Activated naive CD8-positive, alpha-beta T cell treated with anti-CD3 and anti-CD28 coated beads, Interleukin-2, amount 50 U/mL, for 16 hours (primary cell): ENCODE measurements at places on chromosomes 2 and 18.

GRCh38 chr2:179911569-179911968, 50.2 kb upstream of the ZNF385B start:
- no peak for DNase-seq

- no peak for DNase-seq
These were observed 73.5 kb upstream of the SERTAD2 start for GRCh38 chr2:64727013-64727767.

- no peak for DNase-seq
These were observed 104.9 kb downstream of the EIPR1 start for GRCh38 chr2:3272761-3273160.

DNA sequence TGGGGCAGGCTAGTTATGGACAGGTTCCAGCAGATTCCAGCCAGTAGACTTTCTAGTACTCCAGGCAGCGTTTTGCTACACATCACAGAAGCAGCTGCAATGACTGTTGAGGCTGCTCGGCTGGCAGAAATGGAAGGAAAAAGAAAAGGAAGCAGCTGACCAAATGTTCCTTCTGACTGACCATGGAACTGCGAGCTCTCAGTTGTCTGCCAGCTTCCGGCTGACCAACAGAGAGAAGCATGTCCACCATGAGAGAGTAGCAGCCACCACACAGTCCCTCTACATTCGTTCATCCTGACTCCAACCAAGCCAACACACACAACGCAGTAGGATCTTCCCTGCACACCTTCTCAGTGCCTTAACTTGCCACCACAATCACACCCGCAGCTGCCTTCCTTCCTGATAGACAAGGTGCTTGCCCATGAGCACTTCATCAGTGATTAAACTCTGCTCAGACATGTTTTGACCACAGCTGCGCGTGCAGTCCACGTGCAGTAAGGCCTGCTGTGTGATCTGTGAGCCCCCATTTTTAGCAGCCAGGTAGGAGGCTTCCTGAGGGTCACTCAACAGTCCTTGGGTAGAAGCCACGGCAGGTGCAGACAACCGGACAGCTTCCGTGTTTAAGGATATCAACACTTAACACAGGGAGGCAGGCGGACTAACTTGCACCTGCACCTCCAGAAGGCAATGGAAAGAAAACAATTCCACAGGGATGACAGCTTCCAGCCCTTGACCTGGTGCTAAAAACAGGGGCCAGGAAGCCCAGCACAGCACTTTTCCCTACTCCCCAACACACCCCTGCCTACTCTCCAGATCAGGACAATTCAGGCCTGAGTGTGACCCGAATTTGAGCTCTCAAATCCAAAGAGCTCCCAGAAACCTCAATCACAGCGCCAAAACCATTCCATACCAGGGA, 996 bp downstream of the TGFBRAP1 start:
- no peak for DNase-seq

DNA sequence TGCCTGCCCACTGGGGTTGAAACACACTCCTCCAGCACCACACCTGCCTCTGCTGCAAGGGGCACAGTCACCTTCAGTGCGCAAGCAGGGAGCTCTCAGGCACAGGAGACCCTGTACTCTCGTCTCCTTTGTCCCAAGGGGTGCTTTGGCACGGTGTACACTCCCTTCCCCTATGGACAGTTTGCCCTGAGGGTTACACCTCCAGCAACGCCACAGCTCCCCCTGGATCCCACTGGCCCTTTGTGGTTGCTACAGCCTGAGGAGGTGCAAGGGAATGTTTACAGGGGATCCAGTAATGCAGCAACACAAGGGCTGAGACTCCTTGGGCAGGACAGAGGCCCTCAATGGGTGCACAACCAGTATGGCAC, 45.2 kb upstream of the FAM117B start:
- no peak for DNase-seq

DNA sequence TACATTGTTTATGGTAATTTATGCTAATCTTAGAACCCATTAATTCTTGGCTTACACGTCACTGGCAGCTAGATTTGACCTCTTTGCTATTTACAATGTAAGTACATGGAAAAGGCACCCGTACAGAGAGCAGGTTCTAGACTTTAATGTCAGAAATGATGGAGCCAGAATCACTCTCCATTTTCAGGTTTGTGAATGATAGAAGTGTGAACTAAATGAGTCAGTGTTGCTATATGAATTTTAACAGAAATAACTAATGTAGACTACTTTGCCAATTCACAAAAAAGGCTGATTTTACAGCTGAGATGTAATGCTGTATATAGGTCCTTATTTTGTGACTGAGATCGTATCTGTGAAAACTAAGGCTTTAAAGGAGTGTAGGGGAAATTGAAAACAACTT, 214.6 kb downstream of the LDLRAD4 start:
- DNase-seq = no peak

GRCh38 chr2:176104316-176105077, 2.6 kb upstream of the HOXD11 start:
- DNase-seq = no peak

GRCh38 chr18:71583252-71583651, 960.9 kb downstream of the CBLN2 start:
- DNase-seq = no peak

DNA sequence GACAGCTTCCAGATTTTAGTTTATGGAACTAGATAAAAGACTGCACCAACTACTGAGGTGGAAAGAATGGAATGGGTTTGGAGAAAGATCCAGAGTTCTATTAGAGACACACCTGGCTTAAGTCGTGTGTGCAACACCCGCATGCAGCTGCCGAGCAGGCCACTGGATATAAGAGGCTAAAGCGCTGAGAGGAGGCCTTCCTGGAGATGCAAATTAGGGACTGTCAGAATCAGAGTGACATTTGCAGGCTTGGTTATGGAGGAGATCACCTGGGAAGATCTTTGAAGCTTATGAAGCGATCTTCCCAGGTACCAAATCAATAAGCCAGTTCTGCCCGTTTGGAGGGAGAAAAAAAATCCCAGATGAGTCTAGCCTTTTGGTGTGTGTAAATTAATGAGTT, 30.4 kb upstream of the KLHL29 start:
- DNase-seq = no peak

GRCh38 chr2:16012626-16013358, 72.4 kb downstream of the MYCN start:
- no peak for DNase-seq

- DNase-seq = no peak
These were observed 56.0 kb downstream of the TEX44 start for GRCh38 chr2:231648579-231649174.

- DNase-seq = no peak
These were observed 29.8 kb downstream of the TOGARAM2 start for GRCh38 chr2:29010946-29011345.

GRCh38 chr18:12645751-12646203, 12.1 kb downstream of the SPIRE1 start:
- no peak for DNase-seq

DNA sequence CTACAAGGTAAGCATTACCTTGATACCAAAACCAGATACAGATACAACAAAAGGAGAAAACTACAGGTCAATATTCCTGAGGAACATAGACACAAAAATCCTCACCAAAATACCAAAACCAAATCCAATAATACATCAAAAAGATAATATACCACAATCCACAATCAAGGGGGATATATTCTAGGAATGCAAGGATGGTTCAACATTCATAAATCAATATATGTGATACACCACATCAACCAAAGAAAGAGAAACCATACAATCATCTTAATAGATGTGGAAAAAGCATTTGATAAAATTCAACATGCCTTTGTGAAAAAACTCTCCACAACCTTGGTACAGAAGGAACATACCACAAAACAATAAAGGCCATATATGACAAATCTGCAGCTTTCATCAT, 28.4 kb downstream of the DNAH7 start:
- DNase-seq = no peak

DNA sequence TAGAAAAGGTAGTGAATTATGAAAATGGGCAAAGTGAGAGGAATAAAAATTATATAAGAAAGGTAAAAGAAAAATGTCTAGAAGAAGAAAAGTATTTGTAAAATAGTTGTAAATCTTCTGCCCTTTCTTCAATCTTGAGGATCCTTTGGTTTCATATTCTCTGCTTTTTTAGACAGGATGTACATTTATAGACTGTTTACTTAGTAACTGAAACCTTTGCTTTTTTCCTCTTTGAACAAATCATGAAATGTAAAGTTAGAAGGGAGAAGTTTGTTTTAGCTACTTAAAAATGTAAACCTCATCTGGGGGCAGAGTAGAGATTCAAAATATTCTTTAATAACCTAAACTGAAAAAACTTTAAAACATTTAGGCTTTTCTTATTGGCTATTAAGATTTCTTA, 150.4 kb upstream of the ITGA4 start:
- DNase-seq = no peak

DNA sequence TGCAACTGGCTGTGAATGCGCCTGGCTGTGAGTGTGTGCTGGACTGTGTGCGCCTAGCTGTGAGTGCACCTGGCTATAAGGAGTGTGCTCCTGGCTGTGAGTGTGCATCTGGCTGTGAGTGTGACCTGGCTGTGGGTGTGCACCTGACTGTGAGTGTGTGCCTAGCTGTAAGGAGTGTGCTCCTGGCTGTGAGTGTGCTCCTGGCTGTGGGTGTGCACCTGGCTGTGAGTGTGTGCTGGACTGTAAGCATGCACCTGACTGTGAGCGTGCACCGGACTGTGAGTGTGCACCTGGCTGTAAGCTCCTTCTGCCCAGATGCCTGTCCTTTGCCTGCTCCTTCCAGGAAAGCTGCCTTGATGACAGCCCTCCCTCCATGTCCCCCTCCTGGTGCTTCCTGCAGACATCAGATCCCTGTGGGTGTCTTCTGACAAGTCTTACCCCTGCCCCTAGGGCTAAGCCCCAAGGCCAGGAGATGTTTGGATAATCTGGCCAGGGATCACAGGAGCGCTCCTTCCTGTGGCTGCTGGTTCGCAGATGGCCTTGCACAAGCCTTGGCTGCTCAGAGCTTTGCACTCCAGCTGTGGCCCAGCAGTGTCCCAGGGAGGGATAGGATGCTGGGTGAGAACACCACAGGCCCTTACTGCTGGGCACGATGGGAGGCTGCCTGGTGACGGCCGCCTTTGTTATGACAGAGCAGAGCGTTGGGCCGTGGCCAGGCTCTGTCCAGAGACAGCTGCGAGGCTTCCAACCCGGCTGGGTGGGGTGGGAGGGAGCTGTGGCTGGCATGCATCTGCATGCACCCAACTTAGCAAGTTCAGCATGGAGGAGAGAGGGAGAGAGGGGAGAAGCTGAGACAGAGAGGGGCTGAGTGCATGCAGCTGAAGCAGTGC, 89.9 kb downstream of the GLI2 start:
- DNase-seq = no peak

- DNase-seq = no peak
These were observed 143.1 kb upstream of the COPS8 start for GRCh38 chr2:236942554-236942953.

DNA sequence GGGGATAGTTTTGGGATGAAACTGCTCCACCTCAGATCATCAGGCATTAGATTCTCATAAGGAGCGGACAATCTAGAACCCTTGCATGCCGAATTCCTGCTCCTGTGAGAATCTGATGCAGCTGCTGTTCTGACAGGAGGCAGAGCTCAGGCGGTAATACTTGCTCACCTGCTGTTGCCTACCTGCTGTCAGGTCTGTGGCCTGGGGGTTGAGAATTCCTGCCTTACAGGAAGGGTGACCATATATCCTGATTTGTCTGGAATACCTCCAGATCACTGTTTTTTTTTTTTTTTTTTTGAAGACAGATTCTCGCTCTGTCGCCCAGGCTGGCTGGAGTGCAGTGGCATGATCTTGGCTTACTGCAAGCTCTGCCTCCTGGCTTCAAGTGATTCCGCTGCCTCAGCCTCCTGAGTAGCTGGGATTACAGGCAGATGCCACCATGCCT, 21.7 kb downstream of the ACSL3 start:
- DNase-seq = no peak

DNA sequence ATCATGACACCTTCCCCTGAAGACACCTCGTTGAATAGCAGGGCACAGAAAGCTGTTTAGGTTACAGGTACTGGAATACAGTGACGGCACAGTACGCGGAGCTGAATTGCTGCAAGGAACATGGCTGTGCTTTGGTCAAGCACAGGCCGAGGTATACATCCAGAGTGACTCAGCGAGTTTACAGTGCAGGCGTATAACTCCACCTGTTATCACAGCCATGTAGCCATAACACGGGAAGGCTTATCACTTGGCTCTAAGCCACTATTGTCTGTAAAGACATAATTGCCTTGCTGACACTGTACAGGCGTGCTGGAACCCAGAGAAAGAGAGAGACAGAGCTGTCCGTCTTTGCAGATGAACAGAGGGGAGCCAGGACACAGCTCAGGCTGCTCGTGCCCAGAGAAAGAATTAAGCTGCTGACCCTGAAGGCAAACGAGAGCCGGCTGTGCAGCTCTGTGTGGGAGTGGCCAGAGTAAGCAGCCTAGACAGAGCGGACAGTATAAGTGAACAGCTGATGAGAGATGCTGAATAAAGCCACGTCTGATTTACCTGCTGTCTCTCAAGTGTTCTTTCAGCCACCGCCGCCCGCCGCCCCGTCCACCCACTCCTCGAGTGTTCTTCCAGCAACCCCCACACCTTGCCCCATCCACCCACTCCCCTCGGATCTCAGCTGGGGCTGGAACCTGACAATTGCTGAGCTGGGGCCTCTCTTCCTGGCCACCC, 87.3 kb upstream of the PPP1CB start:
- no peak for DNase-seq

DNA sequence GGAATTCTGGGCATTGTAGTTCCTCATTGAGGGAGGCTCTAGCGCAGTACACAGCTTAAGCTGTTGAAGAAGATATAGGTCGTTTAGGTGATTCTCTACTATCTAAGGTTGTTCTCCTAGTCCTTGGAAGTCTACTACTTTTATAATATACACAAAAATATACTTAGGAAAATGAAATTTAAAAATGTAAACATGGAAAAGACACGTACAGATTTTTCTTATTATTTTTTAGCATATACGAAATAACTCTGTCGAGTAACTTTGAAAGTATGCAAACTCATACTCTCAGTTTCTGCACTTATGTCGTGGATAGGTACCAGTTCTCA, 272 bp upstream of the FASTKD1 start:
- no peak for DNase-seq

DNA sequence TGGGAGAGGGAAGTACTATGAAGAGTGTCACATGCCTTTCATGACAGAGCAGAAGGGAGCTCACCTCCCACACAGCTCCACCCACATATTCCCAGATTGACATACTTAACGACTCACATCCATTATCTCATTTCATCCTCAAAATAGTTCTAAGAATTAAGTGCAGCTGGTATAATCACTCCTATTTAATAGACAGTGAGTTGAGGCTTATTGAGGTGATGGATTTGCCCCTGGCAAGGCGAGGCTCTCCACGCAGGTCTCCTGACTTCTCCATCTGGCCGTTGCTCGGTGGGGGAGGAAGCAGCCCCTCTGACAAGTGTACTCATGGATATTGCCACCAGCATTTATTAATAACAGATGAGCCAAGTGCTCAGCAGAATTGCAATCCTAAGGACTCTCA, 81.4 kb downstream of the TGOLN2 start:
- DNase-seq = no peak

DNA sequence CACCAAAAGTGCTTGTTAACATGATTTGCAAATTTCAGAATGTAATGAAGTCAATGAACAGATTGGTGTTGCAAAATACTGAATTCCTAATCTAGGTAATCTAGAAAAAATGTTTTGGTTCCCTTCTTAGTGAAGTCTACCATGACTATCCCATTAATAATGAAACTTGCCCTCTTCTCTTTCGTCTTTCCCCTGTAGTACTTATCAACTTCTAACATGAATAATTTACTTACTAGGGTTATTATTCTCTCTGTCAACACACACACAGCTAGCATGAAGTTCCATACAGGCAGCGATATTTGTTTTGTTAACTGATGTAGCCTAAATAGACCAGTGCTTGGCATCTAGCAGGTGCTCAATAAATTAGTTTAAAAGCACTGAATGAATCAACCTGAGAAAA, 160.2 kb downstream of the NCK2 start:
- DNase-seq = no peak
